ENCODE measurements at places on chromosomes 16 and 17. TPM values are rescaled to one million over a fixed set of nuclear protein-coding genes. Genes with fewer than 3 reads are reported as not detected.

GRCh38 chr16:80433623-80434022, 107.2 kb upstream of the DYNLRB2 start:
- DNase-seq: no peak

DNA sequence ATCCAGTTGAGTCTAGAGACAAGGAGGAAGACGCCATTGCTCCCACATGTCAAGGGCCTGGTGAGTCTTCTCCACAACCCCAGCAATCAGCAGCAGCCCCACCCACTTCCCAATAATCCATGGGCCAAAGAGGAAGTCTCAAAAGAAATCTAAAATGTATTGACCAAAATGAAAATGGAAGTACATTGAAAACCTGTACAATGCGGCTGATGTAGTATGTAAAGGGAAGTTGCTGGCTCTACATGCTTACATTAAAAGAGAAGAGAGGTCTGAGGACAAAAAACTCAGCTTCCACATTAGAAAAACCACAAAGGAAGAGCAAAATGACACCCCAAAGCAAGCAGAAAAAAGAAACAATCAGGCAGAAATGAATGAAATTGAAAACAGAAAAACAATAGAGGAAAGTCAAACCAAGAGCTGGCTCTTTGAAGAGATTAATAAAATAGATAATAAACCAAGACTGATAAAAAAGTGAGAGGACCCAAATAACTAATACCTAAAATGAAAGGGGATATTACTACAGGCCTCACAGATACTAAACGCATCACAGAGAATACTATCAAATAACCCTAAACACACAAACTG, 100.6 kb upstream of the METRNL start:
- no peak for DNase-seq

GRCh38 chr16:5917436-5918195, 820.0 kb upstream of the EEF2KMT start:
- DNase-seq: no peak

GRCh38 chr16:15857724-15858560, 1.1 kb upstream of the MYH11 start:
- no peak for DNase-seq

DNA sequence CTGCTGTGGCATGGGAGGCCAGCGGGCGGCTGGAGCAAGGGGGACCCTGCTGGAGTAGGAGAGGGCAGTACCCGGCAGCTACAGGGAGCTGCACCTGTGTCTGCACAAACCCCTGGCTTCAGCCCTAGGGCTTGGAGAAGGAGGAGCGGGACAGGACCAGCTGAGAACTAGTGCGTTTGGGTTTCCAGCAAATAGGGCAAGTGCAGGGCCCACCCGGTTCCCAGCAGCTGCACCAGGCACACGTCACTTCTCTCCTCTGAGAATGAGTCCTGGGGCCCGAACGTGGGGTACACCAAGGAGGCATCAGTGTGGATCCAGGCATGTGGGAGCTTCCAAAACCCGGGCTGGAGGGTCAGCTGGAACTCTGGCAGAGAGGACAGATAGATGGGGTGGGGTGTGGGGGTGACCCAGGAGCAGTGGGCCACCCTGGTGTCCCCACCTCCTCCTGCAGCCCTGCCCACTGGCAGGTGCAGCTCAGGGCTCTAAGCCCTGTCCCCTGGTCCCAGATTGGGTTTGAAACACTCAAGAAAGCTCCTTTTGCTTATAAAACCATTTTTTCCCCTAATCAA, 5.6 kb downstream of the C16orf89 start:
- DNase-seq: no peak

- no peak for DNase-seq
Observed at GRCh38 chr16:86517652-86518258, 7.4 kb downstream of the FOXF1 start.

DNA sequence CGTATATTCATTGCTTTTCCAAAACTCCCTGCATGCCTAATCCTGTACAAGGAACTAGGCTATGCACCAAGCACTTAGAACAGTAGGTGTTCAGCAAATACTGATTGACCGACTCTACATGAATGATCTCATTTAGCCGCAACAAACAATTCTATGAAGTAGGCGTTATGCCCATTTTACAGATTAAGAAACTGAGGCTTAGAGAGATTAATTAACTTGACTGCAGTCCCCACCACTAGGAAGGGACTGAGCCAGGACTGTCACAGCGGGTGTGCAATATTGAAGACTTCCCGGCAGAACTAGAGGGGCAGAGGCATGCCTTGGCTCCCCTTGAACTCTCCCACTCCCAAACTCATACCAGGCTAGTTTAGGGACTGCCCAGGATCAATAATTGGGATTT, 10.5 kb upstream of the N4BP1 start:
- no peak for DNase-seq

DNA sequence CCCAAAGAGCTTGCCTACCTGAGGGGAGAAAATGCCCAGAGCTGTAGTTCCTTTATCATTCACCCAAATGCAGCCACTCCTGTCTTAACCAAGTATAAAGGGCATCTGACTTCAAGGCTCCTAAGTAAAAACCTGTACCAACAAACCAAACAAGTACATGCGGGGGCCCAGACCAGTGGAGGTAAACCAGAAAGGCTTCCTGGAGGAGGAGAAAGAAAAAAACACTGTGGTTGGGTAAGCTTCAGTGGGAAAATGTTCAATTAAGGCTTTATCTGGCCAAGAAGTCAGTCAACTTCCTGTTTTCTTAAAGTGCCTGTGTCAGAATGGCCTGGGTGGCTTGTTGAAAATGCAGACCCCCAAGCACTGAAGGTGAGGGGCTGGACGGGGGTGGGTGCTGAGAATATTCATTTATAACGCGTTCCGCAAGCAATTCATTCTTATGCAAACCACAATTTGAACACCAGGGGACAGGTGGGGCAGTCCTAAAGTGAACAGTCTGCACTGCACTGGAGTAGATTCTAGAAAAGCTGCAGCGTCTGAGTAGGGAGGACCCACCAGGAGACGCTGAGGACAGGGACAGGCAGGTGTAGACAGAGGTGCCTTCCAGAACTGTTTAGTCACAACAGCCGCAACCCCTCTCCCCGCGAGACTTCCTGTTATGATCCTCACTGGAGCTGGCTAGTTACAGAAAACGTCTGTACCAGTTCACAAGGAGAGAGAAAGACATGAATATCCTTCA, 467.1 kb downstream of the SOX9 start:
- DNase-seq: no peak

DNA sequence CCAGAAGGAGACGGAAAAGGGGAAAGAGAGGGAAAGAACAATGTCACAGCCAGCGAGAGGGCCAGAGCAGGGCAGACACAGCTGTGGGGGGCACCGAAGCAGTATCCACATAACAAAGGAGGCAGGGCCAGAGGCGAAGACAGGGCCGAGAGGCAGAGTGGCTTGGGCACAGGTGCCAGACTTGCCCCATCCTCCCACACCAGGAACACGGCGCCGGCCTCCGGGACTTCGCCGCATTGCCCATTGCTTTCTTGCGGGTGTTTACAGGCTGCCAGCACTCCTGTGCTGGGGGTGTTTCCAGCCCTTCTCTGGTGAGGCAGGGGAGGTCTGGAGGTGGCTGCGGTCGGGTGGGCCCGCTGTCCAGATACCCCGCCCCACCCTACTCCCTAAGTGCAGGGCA, 78.0 kb downstream of the ENGASE start:
- DNase-seq: no peak

DNA sequence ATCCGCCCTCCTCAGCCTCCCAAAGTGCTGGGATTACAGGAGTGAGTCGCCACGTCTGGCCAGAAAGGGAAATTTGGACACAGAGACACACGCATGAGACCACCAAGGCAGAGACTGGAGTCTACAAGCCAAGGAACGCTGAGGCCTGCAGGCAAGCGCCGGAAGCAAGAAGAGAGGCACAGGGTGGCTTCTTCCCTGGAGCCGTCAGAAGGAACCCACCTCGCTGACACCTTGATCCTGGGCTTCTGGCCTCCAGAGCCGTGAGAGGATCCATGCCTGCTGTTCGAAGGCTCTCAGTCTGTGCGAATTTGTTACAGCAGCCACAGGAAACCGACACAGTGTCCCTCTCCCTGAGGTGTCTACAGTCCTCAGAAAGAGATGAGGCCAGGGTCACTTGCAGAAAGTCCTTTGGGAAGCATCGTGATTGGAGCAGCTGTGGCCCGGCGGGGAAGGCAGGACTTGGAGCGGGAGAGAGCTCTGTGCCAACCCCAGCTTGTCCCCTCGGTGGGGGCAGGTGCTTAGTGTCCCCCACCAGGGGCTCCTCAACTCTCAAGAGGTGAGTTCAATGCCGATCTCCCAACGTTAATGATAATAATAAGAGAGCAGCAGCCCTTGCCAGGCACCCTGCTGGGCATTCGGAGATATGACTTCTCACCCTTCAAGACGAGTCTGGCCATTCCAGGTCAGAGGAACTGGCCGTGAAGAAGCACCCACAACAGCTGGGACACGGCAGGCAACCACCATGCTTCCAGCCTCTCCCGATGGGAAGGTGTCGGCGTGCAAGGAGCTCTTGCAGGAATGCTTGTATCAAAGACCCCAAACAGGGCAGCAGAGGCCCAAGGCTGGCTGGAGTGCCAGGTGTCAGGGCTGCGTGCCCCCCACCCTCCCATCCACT, 68.4 kb upstream of the TNRC6C start:
- no peak for DNase-seq

GRCh38 chr17:62307196-62307595, 73.2 kb upstream of the EFCAB3 start:
- DNase-seq: no peak

The RCVRN gene
- 0.25 TPM for polyA plus RNA-seq

The TBC1D3G gene
- polyA plus RNA-seq: not detected

The UMOD gene
- not detected for polyA plus RNA-seq

The KRT24 gene
- not detected for polyA plus RNA-seq

The CES5A gene
- polyA plus RNA-seq: not detected

The ADGRG1 gene
- 5.8 TPM for polyA plus RNA-seq

The ASPA gene
- polyA plus RNA-seq: 2.0 TPM

The TMEM11 gene
- 29.9 TPM for polyA plus RNA-seq

All from forelimb muscle (tissue), 1 donor.